ENCODE measurements at places on chromosomes 1 and 21.
A peak's percentile ranks its signal among the peaks of the same experiment; 100 is the strongest.

DNA sequence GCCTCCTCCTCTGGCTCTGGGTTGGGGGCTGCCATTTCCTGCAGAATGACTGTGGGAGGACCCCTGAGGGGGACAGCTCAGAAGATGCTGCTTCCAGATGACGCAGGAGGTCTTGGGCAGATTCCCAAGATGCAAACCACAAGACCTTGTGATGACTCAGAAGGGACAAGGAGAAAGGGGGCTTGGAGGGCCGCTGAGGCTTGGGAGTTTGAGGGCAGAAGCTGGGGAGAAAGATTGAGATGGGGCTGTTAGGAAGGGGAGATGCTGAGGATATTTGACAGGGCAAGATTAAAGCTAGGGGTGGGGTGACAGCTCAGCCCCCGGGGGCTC lies 7.5 kb downstream of the PTPRU start:
- no peak for DNase-seq

GRCh38 chr1:234633246-234634003 lies 23.4 kb upstream of the IRF2BP2 start:
- DNase-seq = no peak

DNA sequence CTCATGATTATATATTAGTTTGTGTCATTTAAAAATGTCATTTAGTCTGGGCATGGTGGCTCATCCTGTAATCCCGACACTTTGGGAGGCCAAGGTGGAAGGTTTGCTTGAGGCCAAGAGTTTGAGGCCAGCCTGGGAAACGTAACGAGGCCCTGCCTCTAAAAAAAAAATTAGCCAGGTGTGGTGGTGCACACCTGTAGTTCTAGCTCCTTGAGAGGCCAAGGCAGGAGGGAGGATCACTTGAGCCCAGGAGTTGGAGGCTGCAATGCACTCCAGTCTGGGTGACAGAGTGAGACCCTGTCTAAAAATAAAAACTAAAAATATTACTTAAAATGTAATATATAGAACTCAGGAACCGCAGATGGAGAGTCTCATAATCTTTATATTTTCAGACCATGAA lies 34.6 kb downstream of the RUNX3 start:
- DNase-seq = no peak

- no peak for DNase-seq
These were observed 7.3 kb upstream of the SERINC2 start for GRCh38 chr1:31405578-31406245.

- DNase-seq = peak; percentile 22
These were observed 3.9 kb upstream of the P3R3URF start for GRCh38 chr1:46180082-46180616.

DNA sequence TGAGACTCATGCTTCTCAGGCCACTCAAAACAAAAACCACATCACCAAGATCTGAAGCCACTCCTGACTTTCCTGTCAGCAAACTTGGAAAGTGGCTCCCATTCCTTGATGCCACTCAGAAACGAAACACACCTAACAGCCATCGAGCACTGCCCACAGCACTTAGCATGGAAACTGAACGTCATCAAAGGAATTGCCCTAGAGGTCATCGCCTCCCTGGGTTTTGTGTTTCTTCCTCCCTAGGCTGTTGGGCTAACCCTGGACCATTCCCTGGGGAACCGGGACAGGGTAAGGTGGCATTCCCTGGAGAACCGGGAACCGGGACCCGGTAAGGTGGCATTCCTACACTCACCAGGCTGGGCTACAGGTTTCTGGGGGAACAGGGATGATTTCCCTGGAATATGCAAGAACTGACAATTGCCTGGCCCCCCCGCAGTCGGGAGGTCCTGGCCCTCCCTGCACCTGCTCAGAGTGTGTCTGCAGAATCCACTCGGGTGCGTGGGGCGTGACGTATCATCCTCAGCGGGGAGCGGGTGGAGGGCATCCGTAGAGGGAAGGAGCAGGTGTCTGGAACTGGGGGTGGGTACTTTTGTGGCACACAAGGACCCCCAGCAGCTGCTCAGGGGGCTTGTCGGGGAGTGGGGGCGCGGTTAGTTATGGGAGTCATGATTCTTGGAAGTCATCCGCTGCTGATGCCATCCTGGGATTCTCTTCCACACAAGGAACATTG lies 30.3 kb downstream of the SLC45A1 start:
- DNase-seq = no peak

DNA sequence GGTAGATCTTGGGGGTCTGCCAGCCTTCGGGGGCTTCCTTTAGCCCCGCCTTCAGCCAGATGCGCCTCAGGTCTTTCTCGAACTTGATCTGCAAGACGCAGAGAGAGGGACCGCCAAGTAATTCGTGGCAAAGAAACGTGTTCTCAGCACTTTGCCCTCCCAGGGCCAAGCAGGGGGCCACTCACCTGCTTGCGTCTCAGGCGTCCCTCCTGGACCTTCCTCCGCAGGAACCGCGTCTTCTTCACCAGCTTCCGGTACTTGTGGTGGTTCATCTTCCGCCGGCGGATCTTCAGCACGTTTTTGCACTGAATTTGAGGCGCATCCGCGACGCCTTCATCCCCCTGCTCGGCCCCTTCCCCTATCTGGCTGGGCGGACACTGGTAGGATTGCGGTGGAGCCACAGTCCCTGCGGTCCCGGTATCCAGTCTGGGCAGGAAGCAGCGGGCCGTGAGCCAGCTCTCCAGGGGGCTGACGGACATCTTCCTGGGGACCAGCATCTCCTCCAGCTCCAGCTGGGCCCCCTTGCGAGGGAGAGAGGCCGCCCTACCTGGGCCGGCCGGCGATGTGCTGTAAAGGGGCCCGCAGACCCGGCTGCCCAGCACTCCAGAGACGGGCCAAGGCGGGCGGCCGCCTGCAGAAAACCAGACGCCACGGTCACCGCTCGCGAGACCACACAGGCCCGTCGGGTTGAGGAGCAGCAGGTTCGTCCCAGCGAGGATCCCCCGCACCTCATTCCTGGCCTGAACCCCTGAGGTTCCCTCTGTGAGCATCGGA lies 1.0 kb downstream of the AURKAIP1 start:
- no peak for DNase-seq

GRCh38 chr1:223620297-223620897 lies 45.1 kb downstream of the CAPN8 start:
- DNase-seq = no peak

GRCh38 chr1:58487002-58487401 lies 59.5 kb downstream of the OMA1 start:
- DNase-seq = no peak

- DNase-seq = no peak
These were observed 22.7 kb upstream of the GNG12 start for GRCh38 chr1:67855961-67856360.

DNA sequence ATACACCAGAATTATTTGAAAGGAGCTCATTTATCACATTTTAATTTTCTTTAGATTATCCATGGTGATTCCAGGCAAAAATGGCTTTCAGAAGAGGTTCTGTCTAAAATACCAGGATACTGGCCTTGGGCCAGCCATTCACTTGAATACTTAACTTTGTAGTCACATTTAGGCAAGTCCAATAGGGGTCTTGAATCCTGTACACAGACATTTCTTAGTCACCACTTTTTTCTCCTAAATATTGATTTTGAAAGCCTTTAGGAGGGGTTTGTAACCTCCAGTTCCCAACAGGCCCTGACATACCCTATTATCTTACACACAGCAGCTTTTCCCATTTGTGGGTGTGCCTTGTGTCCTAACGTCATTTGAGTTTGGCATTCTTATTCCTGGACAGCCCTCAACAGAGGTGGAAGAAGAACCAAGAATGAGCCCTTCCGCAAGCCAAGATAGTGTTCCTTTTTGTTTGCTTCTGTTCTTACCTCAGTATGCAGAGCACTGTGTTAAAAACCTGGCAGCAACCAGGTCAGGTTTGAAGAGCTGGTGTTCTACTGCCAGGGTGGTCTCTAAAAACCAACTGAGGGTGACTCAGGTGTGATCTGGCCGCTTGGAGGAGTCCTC lies 19.5 kb downstream of the MAP3K7CL start:
- no peak for DNase-seq

DNA sequence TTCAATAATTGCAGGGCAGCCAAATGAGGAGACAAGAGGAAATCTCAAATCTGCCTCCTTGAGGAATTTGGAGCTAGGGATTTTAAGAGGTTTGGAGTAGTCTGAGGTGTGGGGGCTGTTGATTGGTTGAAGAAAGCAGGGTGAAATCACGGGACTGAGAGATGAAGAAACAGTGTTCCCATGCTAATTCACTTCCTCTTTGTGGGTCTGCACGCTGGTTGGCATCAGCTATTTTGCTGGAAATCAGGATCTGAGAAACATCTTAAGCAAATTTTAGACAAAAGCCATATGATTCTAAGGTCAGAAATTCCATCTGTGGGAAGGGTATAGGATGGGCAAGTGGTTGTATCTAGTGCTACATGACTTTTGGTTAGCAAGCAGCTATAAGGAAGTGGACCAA lies 107.1 kb upstream of the PAXBP1 start:
- no peak for DNase-seq

DNA sequence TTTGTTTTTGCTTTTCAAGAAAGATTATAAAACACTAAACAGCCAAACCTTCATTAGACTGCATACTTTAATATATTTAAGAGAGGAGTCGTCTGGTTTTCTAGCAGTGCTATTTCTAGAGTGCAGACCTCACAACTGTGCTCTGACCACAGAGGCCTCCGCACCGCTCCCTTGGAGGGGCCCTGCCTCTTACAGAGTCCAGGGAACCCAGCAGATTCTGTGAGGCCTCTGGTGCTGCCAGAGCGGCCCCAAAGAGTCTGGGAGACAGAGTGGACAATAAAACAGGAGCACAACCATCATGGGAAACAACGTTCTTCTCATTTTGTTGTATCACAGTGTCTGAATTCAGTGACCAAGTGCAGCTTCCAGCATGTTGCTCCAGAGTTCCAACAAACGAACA lies 5.8 kb downstream of the ATP5PO start:
- DNase-seq = no peak

DNA sequence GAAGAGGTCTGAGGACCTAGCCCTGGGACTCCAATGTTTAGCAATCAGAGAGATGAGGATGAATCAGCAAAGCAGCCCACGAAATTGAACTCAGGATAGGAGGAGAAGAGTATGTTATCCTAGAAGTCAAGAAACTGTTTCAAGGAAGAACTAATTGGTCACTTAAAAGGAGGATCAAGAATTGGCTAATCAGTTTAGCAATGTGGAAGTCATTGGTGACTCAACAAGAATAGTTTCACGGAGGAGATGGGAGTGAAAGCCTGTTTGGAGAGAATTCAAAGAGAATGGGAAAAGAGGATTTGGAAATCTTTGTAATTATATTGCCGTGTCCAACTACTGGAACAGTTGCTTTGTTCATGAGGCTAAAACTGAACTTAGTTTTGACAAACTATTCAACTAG lies 7.4 kb downstream of the HMCN1 start:
- no peak for DNase-seq

- DNase-seq = no peak
These were observed 162.7 kb upstream of the COL6A1 start for GRCh38 chr21:45818904-45819285.

DNA sequence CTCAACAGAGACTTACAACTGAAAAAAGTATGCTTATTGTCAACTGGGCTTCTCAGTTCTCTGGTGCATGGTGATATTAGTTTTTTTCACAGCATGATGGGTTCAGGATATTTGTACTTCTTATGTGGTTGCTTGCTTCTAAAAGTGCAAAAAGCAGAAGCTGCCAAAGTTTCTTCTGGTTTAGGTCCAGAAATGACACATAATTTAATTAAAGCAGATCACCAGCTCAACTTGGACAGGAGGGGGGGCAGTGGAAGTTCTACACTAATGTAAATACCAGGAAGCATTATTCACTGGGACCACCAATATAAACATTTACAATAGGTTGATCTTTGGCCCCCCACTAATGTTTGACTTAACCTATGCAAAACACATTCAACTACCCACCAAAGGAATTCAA lies 354.8 kb upstream of the BRINP3 start:
- DNase-seq = no peak

GRCh38 chr1:239222999-239223398 lies 163.4 kb upstream of the CHRM3 start:
- DNase-seq = no peak

DNA sequence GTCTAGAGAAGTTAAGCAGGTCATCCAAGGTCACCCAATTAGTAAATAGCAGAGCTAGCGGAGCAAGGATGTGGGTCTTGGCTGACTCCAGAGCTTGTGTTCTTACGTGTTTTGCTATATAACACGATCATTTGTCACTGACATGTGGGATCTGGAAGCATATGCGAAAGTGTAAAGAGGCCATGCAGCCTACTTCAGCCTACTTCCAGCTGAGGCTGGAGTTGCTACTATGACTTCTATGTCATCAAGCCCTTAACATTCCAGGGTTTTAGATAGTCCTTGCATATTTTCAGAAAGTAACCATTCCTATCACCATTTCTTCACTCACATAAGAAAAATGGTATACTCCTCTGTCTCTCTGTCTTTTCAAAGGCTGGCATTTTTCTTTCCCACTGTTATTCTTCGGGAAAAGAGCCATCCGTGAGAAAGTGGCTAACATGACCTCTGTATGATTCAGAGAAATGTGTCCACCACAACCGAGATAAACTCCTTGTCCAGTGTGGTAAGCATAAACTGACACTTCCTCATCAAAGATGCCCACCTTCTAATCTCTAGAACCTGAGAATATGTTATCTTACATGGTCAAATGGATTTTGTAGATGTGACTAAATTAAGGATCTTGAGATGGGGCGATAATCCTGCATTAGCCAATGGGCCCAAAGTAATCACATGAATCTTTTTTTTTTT lies 24.0 kb upstream of the ABL2 start:
- no peak for DNase-seq

GRCh38 chr1:91730801-91731732 lies 154.9 kb downstream of the TGFBR3 start:
- DNase-seq = no peak

DNA sequence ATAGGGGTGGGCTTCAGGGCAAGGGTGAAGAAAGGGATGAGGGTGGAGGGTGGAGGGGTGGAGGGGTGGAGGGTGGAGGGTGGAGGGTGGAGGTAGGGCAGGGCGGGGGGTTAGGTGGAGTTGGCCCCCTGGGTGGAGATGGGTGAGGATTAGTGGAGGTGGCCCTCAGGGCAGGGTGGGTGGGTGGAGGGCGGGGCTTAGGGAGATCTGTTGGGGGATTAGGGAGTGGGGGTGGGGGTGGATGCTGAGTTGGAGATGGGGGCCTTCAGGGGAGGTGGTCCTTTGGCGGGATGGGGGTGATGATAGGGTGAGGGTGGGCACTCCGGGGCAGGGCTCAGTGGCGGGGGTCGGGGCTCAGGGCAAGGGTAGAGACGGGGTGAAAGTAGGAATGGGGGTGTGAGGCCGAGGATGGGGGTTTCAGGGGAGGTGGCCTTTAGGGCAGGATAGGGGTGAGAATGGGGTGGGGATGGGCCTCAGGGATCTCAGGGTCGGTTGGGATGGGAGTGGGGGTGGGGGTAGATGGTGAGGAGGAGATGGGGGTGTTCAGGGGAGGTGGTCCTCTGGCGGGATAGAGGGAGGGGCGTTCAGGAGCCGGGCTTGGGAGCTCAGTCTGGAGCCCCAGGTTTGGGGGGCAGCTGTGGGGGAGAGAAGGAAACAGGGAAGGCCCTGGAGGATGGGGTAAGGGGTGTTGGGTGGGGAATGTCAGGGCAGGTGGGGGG lies 800 bp upstream of the DNMT3L start:
- DNase-seq = no peak

DNA sequence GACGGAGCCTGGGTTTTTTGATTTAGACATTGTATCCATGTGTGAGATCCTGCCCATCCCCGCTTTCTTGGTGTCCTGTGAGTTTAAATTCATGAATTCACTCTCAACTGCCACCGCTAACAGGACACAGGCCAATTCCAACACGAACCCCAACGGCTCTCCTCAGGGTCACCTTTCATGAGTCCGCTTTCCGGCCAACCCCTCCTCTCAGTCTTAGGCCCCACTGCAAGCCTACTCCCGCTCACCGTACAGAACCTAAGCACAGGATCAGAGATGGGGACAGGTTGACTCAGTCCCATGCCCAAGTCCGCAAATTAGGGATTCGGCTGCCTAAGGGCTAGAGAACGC lies 238 bp upstream of the SCP2 start:
- DNase-seq = no peak

- DNase-seq = no peak
These were observed 10.8 kb upstream of the EXTL1 start for GRCh38 chr1:26010825-26011224.
